ENCODE measurements at places on chromosomes 5 and 9. TPM values are rescaled to one million over a fixed set of nuclear protein-coding genes. Genes with fewer than 3 reads are reported as not detected.

SH3GL2 gene
- total RNA-seq = 1.7 TPM

SCGB3A2 gene
- 76.6 TPM for total RNA-seq

DNA sequence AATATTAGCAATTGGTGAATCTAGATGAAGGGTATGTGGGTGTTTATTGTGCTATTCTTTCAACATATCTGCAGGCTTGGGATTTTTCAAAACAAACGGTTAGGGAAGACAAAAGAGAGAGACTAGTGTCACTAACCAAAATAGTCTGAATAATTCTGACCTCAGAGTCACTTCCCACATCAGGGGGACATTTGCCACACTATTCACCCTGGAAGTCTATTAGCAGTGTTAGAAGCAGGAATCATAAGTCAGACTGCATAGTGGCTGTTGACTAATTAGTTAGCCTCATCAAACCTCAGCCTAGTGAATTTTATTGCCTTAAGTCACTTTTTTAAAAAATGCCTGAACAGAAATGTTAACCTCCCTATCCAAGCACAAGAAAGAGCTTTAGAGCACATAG lies 169.2 kb upstream of the RGMB start:
- no peak for DNase-seq
- H3K4me1 ChIP-seq = no peaks in the 10 kb centered on the region

ASTN2 gene
- 3.1 TPM for total RNA-seq

DNA sequence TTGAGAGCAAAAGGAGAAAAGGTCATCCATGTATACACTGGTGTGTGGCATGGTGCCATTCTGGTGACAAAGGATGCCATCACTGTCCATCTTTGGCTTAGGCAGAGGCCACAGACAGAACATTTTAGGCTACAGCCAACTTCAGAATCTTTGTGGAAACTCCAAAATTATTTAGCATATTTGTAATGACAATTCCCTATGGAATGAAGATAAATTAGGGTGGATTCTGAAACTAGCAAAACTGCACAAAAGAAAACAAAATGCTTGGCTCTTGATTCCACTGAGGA lies 92.5 kb downstream of the FBXW11 start:
- no peak overlapping the region for H3K27ac ChIP-seq
- no peak for DNase-seq
- no peaks in the 10 kb centered on the region for H3K27me3 ChIP-seq
- no peak overlapping the region for H3K4me3 ChIP-seq
- no peaks in the 10 kb centered on the region for H3K36me3 ChIP-seq

- no peaks in the 10 kb centered on the region for H3K36me3 ChIP-seq
- H3K27ac ChIP-seq = peak overlapping the region; percentile 34
- peaks cover 14% of the 10 kb centered on the region for H3K4me1 ChIP-seq
- no peaks in the 10 kb centered on the region for H3K27me3 ChIP-seq
Measured at GRCh38 chr9:136614372-136614922, 48.3 kb upstream of the EGFL7 start.

- no peak overlapping the region for H3K27ac ChIP-seq
- H3K27me3 ChIP-seq = no peaks in the 10 kb centered on the region
- H3K4me3 ChIP-seq = peak overlapping the region; percentile 62
- peaks cover 21% of the 10 kb centered on the region for H3K4me1 ChIP-seq
Measured at GRCh38 chr5:16615741-16616535, 859 bp downstream of the RETREG1 start.

MED27 gene
- 18.1 TPM for total RNA-seq

DNA sequence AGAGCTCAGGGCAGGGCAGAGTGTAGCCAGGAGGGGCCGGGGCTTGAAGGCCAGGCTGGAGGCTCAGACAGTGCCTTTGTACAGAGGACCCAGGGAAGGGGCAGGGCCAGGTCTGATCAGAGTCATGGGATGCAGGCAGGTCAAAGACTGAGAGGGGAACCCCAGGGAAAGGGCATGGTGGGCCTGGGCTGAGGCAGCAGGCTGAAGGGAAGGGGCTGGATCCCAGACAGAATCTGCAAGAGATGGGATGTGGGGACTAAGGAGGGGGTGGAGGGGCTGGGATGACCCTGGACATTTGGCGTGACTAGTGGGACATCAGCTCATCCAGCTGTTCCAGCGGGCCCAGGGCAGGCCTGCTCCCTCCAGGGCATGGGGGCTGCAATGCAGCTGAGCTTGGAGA lies 15.5 kb upstream of the MRNIP start:
- no peaks in the 10 kb centered on the region for H3K27me3 ChIP-seq
- DNase-seq = no peak
- H3K27ac ChIP-seq = no peak overlapping the region
- no peak overlapping the region for H3K4me3 ChIP-seq
- no peaks in the 10 kb centered on the region for H3K36me3 ChIP-seq
- peaks cover 4% of the 10 kb centered on the region for H3K4me1 ChIP-seq

GRCh38 chr9:104238668-104239067 lies 144.6 kb downstream of the SMC2 start:
- H3K4me1 ChIP-seq = no peaks in the 10 kb centered on the region
- H3K36me3 ChIP-seq = no peaks in the 10 kb centered on the region
- no peaks in the 10 kb centered on the region for H3K27me3 ChIP-seq
- no peak overlapping the region for H3K4me3 ChIP-seq
- no peak overlapping the region for H3K27ac ChIP-seq

DNA sequence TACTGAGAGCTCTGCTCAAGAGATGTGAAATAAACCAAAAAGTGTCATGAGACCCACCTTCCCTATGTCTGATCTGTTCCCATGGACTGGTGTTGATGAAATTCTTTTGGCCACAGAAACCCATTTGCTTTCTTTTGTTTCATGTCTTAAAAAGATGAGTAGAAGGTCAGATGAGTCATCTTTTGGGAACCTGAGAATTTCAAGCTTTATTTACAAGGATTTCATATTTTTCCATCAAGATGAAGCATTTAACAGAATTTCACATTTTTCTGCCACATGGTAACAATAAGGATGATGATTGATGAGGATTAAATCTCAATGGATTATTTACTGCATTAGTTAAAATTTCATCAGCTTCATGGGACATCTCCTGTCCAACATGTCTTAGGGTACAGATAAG lies 337.8 kb downstream of the DEPDC1B start:
- no peak overlapping the region for H3K4me3 ChIP-seq
- no peaks in the 10 kb centered on the region for H3K27me3 ChIP-seq
- DNase-seq = no peak
- H3K4me1 ChIP-seq = no peaks in the 10 kb centered on the region

PRUNE2 gene
- total RNA-seq = 17.7 TPM

- no peaks in the 10 kb centered on the region for H3K27me3 ChIP-seq
- no peaks in the 10 kb centered on the region for H3K4me1 ChIP-seq
- no peaks in the 10 kb centered on the region for H3K36me3 ChIP-seq
- DNase-seq = no peak
- no peak overlapping the region for H3K27ac ChIP-seq
Measured at GRCh38 chr5:145540375-145540774, 294.8 kb downstream of the PRELID2 start.

DNA sequence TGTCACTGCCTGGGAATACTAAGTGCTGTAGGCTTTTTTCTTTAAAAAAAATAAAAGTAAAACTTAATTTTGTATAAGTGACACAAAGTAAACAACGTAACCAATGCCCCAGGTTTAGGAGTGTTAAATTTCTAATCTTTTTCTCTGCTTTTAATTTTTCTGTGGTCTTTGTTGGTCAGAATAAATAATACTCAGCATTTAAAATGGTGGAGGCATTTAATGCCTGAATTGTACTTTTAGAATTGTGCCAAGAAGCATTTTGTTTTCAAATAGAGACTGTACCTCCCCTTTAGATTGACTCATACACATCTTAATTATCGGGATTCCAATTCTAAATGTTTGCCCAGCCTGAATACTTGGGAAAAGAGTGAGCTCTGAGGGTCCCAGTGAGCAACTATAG lies 1.6 kb downstream of the DMXL1 start:
- H3K27ac ChIP-seq = no peak overlapping the region
- no peak for DNase-seq
- H3K4me3 ChIP-seq = peak overlapping the region; percentile 95
- peaks cover 55% of the 10 kb centered on the region for H3K4me1 ChIP-seq

DNA sequence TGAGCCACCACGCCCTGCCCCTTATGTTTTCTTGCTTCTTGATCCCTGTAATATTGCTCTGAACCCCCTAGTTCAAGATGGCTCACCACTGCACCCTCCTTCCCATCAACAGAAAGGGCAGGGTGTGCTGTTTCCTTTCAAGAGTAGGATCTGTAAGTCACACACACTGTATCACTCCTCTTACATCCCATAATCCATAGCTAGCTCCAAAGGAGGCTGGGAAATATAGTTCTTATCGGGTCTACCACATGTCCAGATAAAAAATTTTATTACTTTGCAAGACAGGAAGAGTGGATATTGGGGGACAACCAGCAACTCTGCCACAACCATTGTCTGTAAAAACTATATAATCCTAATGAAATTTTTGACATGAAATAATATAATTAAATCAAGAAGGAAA lies 79.6 kb downstream of the C9orf50 start:
- no peaks in the 10 kb centered on the region for H3K27me3 ChIP-seq
- no peaks in the 10 kb centered on the region for H3K36me3 ChIP-seq
- no peak for DNase-seq
- no peak overlapping the region for H3K4me3 ChIP-seq

OR1J2 gene
- not detected for total RNA-seq

- H3K36me3 ChIP-seq = no peaks in the 10 kb centered on the region
- H3K4me3 ChIP-seq = no peak overlapping the region
- no peak for DNase-seq
Measured at GRCh38 chr5:36374266-36374862, 72.7 kb upstream of the RANBP3L start.

DNA sequence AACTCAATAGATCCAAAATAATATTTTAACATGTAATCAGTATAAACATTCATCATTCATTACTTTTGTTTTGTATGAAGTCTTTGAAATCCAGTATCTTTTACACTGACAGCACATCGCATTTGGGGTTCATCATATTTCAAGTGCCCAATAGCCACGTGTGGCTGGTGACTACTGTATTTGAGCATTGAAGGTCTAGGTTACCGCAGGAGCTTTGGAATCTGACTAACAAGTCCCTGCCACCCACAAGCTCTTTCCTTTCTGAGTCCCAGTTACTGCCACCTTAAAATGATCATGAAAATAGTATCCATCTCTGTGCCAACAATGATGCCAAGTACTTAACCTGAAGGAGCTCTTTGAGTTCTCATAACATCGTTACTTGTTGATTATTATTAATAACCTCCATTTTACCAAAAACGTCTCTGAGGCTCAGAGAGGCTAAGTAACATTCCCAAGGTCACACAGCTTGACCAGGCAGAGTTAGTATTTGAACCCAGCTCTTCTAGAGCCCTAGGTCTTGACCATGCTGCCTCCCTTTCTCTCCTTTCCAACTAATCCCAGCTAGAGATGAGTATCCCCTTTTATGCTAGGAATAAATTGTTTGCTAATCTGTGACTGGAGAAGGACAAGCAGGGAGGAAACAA lies 24.2 kb downstream of the ARHGEF37 start:
- no peak overlapping the region for H3K4me3 ChIP-seq
- peak overlapping the region; percentile 19 for H3K27ac ChIP-seq

DNA sequence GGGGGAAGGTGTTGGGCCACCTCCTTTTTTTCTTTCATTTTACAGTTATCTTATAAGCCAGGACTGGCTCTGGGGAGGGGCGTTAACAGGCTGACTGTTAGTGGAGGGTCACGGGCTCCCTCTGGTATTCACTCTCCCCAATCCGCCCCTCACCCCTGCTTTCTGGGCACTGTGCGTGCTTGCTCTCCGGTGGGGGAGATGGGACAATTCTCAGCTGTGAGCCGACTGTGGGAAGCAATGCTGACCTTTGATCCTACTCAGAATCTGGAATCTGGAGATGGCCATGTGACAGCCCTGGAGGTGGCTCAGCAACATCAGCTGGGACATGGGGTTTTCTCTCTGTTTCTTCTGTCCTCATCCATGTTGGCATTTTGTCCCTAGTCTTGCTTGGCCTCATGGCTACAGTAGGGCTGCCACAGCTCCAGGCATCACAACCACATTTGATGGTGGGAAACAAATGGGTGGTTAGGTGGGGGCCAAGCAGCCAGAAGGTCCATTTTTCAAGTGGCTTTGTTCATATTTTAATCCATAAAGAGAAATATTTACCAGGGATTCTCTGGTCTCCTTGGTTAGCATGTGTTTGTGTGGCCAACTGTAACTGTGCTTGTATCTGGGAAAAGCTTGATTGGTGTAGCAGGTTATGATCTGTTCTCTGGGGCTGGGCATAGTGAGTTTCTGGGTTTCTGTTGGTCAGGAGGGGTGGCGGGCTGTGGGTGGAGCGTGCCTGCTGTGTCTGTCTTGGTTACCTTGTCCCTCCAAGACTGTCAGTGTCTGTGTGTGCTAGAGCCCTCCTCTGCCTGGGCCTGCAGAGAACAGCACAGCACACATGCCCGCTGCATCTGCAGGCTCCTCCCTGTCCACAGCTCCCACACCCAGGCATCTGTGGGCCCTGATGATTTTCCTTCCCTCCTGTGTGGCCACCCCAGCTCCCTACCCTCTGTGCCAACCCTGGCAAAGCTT lies 12.4 kb downstream of the WNK2 start:
- no peaks in the 10 kb centered on the region for H3K27me3 ChIP-seq
- DNase-seq = peak; percentile 37
- no peak overlapping the region for H3K4me3 ChIP-seq
- no peaks in the 10 kb centered on the region for H3K36me3 ChIP-seq
- no peaks in the 10 kb centered on the region for H3K4me1 ChIP-seq

BAG1 gene
- total RNA-seq = 111 TPM

GRCh38 chr9:16475996-16476395 lies 394.5 kb downstream of the BNC2 start:
- no peak overlapping the region for H3K27ac ChIP-seq
- no peaks in the 10 kb centered on the region for H3K36me3 ChIP-seq
- H3K4me3 ChIP-seq = no peak overlapping the region
- H3K4me1 ChIP-seq = no peaks in the 10 kb centered on the region
- no peak for DNase-seq

- H3K4me1 ChIP-seq = no peaks in the 10 kb centered on the region
- no peaks in the 10 kb centered on the region for H3K27me3 ChIP-seq
- H3K4me3 ChIP-seq = no peak overlapping the region
- H3K27ac ChIP-seq = no peak overlapping the region
Measured at GRCh38 chr9:13971966-13972655, 341.8 kb downstream of the NFIB start.

DNA sequence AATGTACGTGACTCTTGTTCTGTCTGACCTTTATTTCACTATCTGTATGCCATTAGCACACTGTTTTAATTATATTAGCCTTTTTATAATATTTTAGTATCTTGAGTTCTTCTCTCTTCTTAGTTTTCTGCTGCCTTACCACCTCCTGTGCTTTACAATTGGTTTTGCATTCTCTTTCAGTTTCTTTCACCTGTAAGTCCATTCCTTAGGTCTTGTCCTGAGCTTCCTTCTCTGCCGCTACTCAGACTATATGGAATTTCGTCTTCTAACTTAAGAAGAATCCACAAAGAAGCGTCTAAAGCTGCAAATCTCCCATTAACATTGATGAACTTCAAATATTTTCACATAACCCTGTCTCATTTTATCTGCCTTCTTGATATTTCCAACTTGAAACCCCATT lies 642.9 kb downstream of the MAT2B start:
- no peak for DNase-seq
- no peak overlapping the region for H3K27ac ChIP-seq
- H3K4me3 ChIP-seq = no peak overlapping the region
- no peaks in the 10 kb centered on the region for H3K36me3 ChIP-seq
- no peaks in the 10 kb centered on the region for H3K4me1 ChIP-seq

PCDHA6 gene
- total RNA-seq = 0.76 TPM

Data from left lung (tissue), 14 donors.